ENCODE measurements at places on chromosomes 16 and 17.
A peak's percentile ranks its signal among the peaks of the same experiment; 100 is the strongest.

DNA sequence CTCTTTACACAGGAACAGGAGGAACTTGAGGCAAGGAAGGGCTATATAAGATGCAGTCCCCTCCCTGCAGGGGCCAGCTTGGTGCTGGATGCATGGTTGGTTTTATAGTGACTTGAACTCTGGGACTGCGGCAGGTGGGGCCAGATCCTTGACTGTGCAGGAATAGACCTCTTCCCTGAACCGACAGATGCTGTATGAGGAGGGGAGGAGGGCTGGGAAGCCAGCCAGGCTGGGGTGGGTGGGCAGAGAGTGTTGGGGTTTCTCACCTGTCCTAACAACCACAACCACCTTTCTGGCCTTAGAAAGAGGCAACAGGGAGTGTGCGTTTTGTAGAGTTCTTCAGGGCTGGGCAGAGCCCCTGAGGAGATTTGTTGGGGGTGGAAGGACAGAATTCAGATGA lies 798.1 kb downstream of the KCNJ18 start:
- no peak for DNase-seq

DNA sequence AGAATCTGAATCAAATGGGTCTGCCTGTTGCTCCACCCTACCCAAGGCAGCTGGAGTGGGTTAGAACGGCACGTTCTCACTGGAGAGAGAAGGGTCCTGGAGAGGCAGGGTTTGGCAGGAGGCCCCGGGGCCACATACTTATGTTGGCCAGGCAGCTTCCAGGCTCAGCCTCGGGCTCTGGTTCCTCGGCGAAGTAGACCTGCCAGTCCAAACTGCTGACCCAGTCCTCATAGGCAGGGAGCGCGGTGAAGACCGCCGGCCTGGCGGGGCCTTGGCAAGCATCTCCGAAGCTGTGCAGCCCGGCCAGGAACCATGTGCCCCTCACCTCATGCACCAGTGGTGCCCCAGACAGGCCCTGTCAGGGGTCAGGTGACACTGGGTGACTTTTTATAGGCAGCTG lies 4.8 kb downstream of the PRSS53 start:
- DNase-seq = no peak

DNA sequence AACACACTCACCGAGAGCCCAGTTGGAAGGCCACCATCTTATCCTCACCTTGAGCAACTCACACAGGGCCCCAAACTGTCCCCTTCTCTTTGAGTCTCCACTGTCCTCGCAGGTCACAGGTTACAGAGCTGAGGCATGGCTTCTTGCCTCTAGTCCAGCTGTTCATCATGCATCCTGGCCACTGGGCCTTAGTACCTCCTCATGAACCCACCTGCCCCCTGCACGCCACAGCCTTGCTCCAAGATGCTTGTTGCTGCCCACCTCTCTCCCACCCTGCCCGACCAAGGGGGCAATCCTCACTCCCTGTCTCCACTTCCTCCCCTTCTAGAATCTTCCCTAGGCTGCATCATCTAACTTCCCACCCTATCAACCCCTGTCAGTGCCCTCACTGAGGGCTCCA lies 17.1 kb downstream of the CDH5 start:
- DNase-seq = no peak

- DNase-seq = no peak
These were observed 64.2 kb downstream of the FTO start for GRCh38 chr16:53768167-53768566.

- DNase-seq = no peak
These were observed 3.7 kb upstream of the TACO1 start for GRCh38 chr17:63596856-63597586.

DNA sequence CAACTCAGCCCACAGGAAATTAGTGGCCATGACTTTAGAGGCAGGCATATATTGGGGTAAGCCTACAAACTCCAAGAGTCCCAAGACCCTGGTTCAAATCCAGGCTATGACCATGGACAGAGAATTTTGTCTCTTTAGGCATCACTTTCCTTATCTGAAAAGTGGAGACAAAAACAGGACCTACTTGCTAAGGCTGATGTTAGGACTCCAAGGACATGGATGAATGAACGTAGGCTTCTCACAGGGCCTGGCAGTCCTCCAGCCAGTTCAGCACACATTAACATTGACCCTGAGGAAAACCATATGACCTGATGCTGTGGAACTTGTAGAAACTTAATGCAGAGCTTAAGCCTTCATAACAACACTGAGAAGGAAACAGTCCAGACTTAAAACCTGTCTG lies 1.4 kb downstream of the FKBP10 start:
- DNase-seq = no peak

DNA sequence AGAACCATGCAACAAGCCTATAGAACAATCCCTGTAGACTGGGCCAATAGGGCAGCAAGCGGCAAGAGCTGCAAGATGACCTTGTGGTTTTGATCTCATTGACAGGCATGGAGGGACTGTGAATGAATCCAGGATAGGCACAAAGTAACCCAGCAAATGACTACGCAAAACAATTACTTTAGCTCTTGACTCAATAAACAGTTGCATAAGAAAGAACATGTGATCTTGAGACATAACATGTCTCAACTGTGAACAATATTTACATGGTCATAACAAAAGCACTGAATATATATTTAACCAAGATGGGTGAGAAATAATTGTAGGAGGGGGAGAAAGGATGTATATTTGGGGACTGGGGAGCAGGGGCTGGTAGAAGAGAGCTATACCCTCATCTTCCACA lies 313.7 kb upstream of the CDH5 start:
- no peak for DNase-seq

- peak; percentile 51 for DNase-seq
These were observed 546 bp downstream of the SNN start for GRCh38 chr16:11668623-11669379.

GRCh38 chr16:28003923-28004322 lies 59.6 kb downstream of the GSG1L start:
- DNase-seq = no peak

DNA sequence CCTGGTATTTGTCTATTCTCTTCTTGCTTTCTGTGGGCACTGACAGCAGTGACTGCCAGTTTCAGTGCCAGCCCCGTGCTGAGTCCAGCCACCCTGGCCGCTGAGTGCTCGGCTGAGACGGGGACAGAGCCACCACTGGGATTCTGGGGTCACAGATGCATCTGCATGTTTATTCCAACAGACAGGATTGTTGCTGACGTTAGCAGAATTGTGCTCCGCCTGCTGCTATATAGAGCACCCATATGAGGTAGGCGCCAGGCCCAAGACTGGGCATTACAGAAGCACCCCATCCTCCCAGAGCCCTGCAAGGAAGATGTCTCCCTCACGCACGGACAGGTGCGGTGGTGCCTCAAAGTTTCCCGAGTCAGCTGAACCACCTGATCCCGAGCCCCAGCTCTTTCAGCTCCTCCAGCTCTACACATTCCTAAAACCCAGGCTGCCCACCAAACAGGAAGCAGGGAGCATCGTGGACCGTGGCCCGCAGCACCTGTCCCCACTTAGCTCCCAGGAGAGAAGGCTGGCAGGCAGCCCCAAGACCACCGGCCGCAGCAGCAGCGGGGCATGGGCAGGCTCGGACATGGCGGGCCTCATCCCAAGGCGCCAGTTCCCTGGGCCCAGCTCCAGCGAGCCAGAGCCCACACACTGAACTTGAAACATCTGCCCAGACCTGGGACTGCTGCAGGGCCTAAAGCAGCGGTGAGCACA lies 44.9 kb upstream of the RASD1 start:
- DNase-seq = no peak

DNA sequence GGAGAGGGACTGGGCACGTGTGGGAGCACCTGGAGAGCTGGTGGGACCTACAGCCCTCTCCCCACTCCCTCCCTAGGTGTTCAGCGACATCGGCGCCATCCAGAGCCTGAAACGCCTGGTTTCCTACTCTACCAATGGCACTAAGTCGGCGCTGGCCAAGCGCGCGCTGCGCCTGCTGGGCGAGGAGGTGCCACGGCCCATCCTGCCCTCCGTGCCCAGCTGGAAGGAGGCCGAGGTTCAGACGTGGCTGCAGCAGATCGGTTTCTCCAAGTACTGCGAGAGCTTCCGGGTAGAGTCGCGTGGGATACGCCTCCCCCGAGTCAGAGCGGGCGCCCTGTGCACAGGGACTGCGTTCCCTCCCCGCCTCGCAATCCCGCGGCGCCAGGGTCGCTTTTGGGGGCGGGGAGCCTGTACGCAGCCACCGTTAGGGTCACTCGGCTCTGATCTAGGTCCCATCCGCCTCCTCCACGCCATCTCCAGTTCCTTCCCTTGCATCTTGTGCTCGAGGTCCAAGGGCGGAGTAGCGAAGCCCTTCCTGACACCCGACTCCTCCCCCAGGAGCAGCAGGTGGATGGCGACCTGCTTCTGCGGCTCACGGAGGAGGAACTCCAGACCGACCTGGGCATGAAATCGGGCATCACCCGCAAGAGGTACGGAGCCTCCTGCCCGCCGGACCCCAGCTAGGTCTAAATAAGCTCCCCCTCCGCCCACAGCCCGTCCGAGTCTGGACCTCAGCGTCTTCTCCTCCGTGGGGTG lies 13.0 kb downstream of the SARM1 start:
- DNase-seq = peak; percentile 85

DNA sequence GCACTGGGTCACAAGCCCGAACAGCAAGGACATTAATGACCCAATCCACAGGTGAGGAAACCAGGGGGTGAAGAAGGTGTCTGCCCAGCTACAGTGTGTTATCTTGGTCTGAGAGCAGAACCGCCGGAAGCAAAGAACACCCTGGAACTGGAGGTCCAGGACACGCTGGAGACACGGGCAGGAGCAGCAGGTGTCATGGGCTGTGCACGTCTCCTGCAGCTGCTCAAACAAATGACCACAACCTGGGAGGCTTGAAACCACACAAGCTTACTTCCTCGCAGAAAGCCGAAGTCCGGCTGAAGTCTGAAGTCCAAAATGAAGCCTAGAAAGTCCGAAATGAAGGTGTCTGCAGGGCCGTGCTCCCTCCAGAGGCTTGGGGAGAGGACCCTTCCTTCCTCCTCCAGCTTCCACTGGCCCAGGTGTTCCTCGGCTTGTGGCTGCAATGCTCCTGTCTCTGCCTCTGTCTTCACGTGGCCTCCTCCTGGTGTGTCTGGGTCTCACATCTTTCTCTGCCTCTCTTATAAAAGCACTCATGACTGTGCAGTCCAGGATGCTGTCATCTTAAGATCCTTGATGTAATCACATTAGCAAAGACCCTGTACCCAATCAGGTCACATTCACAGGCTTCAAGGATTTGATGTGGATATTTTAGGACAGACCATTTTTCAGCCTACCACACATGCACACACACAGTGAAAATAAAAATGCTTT lies 351.2 kb downstream of the C16orf95 start:
- no peak for DNase-seq

DNA sequence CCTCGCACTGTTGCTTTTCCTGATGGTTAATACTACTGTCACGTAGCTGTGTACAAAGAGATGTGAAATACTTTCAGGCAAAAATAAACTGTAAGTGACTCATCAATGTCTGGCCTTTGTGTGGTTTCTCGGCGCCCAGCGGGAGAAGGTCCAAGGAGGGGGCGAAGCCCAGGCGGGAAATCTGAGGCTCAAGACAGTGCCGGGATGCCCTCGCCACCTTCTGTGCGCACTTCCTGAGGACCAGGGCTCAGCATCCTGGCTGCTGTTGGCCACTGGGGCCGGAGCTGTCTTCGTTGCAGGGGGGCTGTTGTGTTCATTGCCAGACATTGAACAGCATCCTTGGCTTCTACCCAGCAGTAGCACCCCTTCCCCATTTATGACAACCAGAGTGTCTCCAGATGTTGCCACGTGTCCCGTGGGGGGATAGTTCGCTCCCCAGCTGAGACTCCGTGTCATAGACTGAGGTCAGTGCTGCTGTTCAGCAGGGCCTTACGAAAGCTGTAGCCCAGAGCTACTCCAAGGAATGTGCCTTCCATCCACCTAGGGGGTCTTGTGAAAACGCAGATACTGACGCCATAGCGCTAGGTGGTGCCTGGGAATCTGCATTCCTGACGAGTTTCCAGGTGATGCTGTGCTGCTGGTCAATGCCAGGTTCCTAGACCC lies 67.3 kb upstream of the PLCG2 start:
- DNase-seq = no peak

DNA sequence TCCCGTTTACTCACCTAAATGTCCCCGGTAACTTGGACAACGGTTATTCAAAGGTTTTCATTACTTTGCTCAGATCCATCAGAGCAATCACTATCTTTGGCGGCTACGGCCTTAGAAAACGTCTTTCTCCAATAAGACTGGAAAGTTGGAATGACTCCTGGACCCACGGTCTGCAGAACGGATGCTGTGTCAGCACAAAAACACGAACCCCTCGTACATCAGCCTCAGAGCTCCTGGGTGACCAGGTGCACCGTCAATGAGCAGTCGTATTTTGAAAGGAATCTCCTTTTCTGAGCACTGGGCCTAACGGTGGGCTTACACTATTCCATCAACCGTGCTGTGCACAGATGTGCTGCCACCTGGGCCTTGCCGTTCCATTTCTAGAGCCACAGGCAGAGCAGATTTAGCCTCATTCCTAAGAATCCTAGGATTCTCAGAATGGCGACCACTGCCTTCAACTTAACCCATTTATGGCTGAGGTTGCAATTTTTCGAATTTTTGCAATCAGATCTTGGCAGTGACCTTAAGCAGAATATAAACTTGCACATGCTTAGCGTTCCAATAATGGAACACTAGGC lies 110.8 kb upstream of the ZNF750 start:
- DNase-seq = no peak

DNA sequence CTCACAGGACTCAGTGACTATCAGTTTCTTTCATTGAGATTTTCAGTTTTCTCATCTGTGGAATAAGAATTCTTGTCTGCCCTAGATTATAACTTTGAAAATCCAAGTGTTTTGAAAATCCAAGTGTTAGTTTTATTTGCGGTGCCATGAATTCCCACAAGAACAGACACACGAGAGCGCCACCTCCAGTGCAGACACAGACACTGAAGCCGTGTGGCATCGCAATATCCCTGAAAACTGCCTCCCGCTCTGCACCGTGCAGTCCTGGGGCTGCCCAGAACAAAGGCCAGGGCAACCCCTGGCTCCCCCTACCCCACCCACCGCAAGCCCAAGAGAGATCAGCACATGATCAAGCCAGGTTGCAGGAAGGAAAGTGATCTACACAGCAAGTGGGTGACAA lies 229.5 kb upstream of the ASIC2 start:
- no peak for DNase-seq

DNA sequence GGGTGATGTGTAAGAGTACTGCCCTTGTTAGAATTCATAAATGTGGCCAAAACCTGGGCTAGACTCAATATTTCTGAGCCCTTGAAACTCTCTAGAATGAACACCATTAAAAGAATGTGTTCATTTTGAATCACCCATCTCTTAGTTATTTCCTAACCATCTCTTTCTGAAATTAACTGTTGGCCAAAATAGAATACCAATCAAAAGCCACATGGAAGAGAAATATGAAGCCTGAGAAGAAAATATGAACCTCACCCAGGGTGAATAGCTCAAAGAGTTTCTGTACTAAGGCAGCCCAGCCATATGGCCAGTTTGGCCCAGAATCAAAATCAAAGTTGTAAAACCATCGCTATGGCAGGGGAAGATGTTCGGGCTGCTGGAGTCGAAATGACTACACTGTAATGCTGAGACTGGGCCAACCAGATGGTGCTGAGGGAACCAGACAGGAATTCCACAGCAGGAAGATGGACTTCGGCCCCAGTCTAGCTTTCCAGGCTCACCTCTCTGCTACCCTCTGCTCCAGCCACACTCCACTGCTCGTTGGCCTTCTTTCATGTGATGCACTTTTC lies 154.3 kb upstream of the ZFHX3 start:
- DNase-seq = no peak

Data from GM20000 (cell line).